ELR (cell line): ENCODE measurements at places on chromosomes 6 and 20.

DNA sequence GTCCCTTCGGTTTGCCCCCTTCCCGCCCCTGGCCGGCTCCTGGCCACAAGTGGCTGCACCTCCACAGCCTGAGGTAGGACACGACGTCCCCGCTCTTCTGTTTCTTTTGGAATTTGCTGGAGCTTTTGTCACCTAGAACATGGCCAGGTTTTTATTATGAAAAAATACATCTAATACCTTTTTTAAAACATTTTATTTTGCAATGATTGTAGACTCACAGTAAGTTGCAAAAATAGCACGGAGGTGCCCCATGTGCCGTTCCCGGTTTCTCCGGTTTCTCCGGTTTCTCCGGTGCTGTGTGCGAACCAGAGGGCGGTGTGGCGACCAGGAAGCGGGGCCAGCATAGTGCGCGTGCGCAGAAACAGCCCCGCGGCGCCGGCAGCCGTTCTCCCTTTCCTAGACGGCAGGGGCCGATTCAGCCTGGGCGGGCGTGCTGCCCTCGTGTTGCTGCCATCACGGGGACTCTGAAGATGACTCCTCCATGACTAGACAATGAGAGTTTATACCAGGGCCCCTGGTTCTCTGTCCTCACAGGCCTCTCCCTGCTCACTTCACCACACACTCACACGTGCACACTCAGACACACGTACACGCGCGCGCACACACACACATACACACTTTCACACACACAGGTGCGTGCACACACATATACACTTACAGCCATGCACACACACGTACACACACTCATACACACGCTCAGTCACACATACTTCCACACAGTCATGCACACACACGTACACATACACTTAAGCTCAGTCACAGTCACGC lies 102.1 kb downstream of the TMEM242 start:
- peak; percentile 86 for DNase-seq

DNA sequence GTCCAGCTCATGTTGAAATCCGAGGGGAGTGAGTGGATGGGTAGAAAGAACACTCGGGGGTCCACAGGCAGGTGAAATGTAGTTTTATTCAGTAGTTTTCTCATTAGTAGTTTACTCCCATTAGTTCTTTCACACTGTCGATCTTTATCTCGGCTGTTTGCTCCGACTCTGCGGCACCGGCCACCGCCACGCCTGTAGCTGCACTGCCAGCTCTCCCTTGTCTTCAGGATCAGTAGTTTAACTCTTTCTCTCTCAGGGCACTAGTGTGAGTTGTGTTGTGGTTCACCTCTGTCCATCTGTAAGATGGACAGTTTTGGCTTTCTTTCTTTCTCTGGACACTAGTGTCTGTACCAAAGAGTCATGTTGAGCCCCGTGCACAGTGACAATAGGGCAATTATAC lies 195.7 kb downstream of the LMBRD1 start:
- no peak for DNase-seq

GRCh38 chr6:165729307-165729936 lies 66.4 kb upstream of the PDE10A start:
- peak; percentile 9 for DNase-seq

GRCh38 chr6:17966451-17966850 lies 21.0 kb downstream of the KIF13A start:
- peak; percentile 34 for DNase-seq

- no peak for DNase-seq
These were observed 44.9 kb downstream of the PNLDC1 start for GRCh38 chr6:159844737-159845645.

DNA sequence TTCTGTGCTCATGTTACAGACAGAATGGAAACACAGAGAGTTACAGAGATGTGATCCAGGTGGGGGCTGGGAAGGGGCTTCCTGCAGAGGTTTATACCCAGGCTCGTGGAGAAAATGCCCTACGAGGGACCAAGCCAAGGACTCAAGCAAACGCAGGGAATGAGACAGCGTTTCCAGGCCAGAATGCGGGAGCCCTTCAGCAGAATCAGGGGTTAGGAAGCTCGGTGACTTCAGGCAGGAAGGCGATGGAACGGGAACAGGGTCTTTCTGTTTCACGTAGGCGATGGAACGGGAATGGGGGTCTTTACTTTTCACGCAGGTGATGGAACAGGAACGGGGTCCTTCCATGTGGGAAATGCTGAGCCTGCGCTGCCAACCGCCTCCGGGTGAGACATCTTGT lies 82.6 kb downstream of the THBS2 start:
- no peak for DNase-seq

DNA sequence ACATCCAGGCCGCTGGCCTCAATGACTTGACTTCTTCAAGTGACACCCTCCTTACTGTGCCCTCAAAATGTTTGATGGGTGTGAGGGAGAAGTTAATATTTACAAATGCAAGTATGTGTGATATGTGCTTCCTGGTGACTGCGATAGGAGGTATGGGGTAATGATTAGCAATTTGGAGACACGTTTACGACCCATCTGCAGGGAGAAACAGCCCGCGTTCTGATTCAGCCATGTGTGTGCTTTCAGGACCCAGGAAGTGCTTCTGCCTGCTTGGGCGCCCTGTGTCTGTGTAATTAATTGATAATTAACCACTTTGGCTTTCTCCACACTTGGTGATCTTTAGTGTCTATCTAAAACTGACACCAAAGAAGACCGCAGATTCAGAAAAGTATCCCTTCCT lies 25.0 kb downstream of the SIRPA start:
- no peak for DNase-seq

DNA sequence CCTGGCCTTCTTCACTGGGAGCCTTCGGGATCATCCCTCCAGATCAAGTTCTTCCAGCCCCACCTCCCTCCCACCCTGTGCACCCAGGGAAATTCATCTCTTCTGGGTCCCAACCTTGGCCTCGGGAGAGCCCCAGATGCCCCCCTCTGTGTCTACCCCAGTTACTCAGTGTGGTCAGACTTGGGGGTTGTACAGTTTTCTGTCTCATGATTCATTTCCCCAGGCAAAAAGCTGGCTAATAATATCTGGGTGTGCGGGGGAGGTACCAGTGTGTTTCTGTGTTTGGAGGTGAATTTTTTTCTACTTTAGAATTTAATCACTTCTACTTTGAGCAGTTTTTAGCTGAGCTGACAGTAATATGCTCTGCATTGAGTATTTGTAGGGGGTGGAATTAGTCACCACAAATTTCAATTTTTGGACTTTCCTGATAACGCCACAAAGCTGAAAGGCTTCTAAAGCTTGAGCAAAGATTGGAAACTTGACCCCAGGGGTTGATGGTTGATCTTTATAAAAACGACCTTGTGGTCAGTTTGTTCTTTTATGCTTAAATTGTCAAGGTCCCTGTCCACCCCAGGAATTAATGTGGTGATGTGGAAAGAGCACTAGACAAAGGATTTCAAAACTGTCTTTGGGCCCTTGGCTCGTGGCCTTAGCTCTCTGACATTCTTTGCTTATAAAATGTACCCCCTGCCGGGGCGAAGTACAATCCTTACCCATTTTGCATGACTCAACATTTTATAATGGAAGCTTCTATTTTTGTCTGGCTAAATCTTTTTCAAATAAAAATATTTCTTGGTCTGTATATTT lies 284.7 kb upstream of the TAB2 start:
- peak; percentile 96 for DNase-seq

DNA sequence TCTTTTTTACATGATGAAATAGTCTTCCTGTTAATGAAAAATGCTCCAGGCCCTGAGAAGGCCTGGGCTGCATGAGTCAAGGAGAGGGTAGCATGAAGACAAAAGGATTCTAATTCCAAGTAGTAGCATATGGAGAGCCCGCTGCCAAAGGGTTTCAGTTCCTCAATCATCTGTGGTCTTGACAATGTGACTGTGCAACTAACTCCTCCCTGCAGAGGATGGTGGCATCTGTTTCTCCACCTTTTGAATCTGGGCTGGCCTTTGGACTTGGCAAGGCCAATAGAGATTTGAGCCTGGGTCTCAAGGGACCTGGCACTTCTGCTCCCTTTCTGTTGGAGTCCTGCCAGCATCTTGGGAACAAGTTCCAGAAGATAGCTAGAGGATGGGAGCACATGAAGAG lies 35.1 kb upstream of the ANKEF1 start:
- no peak for DNase-seq

GRCh38 chr20:51410586-51411325 lies 131.8 kb downstream of the NFATC2 start:
- DNase-seq, result no peak

DNA sequence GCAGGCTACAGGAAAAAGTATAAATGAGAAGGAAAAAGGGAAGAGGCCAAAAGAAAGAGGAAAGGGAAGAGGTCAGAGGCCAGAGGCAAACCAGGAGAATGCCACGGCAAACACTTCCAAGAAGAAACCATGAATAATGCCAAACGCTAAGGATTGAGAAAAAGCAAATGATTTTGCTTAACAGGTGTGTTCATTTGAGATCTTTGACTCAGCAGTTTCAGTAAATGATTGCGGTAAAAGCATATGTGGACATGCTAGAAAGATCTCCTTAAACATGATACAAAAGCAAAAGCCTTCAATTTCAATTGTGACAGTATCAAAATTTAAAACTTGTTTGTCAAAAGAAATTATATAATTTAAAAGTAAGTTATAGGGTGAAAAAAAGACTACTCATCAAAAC lies 70.6 kb downstream of the UBE3D start:
- no peak for DNase-seq

- DNase-seq, result peak; percentile 16
These were observed 184.2 kb upstream of the BMP2 start for GRCh38 chr20:6583134-6583738.

GRCh38 chr6:133227344-133227743 lies 13.8 kb upstream of the EYA4 start:
- no peak for DNase-seq
